ENCODE measurements at places on chromosomes 6 and 20. TPM values are rescaled to one million over a fixed set of nuclear protein-coding genes. Genes with fewer than 3 reads are reported as not detected.
A peak's percentile ranks its signal among the peaks of the same experiment; 100 is the strongest.

GRCh38 chr6:122322824-122323223 is 76.6 kb upstream of the HSF2 start:
- peak; percentile 16 for DNase-seq

Gene ATXN1
- 11.4 TPM for total RNA-seq

DNA sequence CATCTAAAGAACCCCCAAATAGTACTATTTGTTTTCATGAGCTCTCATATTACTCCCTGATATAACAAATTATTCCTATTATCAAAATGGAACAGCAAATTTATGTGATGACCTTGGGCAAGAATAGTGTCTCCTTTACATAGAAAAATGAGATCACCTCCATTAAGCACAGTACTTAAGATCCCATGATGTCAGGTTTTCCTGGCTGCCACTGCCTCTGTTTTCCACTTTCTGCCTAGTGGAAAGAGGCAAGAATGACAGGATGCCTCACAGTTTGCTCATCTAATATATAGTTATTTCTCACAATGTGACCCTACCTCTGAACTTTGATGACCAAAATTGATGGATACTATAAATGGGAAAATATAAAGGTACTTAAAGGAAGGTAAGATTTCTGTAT is 260.1 kb upstream of the SGK1 start:
- no peak for DNase-seq

DNA sequence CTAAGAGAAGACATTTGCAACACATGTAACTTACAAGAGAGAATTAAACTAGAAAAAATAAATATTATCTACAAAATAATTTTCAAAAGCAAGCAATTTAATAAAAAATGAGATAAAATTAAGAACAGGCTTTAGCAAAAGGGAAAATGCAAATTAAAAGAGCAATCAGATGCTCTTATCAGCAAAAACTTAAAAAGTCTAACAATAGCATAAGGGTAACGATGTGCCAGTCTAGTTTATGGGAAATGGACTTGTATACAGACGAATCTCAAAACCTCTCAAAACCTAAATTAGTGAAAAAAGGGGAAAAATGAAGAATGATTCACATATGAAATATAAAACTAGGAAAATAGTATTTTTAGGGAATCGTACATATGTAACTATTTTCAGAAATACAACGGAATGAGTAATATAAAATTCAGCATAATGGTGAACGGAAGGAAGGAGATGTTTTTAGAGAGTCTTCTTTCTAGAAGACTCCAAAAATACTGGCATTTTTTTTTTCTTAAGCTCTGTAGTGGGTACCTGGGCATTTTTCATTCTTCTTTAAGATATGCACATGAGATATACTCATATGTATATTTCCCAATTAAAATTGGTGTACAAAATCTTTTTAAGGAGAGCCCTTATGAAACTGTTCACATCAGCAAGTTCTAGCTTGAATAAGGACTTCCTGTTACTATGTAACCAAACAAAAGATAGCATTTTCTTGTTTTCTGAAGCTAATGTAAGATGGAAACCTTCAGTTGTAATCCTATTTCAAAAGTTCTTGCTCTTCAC is 927 bp upstream of the MANEA start:
- peak; percentile 2 for DNase-seq

Gene CCM2L
- total RNA-seq, result not detected
